ENCODE measurements at places on chromosomes 5 and 9.

GRCh38 chr5:9329125-9329524 lies 216.8 kb downstream of the SEMA5A start:
- no peak for DNase-seq

GRCh38 chr5:113052041-113052795 lies 75.6 kb downstream of the DCP2 start:
- no peak for DNase-seq

DNA sequence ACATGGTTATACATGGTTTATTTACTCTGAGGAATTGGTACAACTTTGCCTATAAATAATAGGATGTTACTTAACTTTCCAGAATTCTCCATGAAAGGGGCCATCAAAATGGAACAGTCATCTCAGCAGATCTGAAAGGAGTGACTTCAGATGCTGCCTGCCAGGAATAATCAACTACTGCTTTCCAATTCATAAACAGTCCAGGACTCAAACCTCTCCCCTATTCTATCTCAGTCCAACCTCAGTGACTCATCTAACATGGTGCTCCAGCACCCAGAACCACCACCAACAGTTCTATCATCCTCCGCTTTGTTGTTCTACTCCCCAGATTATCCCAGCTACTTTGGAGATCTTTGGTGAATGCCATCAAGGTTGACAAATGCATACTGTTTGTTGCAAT lies 221.5 kb upstream of the MPDZ start:
- no peak for DNase-seq

- DNase-seq = no peak
Observed at GRCh38 chr5:77761606-77762005, 14.5 kb downstream of the TBCA start.

- DNase-seq = no peak
Observed at GRCh38 chr5:175710326-175710725, 52.5 kb downstream of the HRH2 start.

- DNase-seq = no peak
Observed at GRCh38 chr5:112289465-112289864, 129.6 kb downstream of the EPB41L4A start.

DNA sequence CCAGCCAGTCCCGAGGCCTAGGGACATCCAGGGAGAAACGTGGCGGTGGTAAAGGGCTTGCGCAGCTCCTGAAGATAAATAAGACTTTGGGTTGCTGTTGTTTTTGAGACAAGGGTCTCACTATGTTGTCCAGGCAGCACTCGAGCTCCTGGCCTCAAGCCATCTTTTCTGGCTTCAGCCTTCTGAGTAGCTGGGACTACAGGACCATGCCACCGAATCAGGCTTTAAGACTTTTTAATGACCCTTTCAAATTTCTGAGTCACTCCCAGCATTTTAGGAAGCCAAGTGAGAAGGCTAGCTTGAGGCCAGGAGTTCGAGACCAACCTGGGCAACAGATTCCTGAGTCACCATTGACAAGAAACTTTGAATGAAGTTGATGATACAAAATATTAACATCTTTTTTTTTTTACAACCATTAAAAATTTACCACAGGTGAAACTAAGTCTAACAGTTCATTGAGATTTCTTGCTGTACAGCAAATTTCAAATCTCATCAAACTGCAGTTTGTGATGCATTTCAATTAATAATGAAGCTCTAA lies 817 bp upstream of the GNE start:
- no peak for DNase-seq

GRCh38 chr5:139561655-139562451 lies 714 bp downstream of the UBE2D2 start:
- DNase-seq = no peak

DNA sequence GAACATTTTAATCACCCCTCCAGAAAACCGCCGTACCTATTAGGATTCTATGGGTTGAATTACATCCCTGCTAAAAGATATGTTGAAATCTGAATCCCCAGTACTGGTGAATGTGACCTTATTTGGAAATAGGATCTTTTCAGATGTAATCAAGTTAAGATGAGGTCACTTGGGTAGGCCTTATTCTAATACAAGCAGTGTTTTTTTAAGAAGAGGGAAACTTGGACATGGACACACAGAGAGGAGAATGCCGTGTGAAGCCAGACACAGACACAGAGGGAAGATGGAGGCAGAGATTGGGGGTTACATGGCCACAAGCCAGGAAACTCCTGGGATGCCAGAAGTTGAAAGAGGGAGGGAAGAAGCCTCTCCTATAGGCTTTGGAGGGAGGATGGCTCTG lies 183.5 kb downstream of the GNA14 start:
- DNase-seq = no peak

GRCh38 chr5:103648086-103648485 lies 85.5 kb upstream of the NUDT12 start:
- DNase-seq = no peak

- DNase-seq = no peak
Observed at GRCh38 chr5:96745844-96746531, 61.8 kb downstream of the ERAP1 start.

GRCh38 chr9:79896390-79896980 lies 324.7 kb downstream of the TLE4 start:
- DNase-seq = no peak

Data from NCI-H2107 (cell line).